ENCODE measurements at places on chromosomes 3 and 15.

GRCh38 chr3:50201573-50202315, 3.3 kb upstream of the SLC38A3 start:
- DNase-seq: no peak

- no peak for DNase-seq
Observed at GRCh38 chr3:94146455-94146854, 83.6 kb downstream of the NSUN3 start.

DNA sequence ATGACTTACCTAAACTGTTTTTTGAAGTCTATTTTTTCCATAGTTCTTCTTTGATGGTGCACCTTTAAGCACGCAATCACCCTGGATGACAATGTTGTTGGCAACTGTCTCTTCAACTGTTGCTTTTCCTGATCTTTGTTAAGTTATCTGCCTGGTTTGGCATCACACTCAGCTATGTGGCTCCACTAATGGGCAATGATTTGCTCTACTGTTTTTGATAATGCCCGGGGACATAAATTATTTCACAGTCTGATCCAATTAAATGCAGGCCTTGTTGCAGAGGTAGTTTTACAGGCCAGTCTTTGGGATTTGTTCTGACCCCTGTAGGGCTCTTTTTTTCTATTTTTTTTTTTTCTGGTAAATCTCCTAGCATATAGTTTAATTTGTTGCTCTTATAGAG, 436.3 kb downstream of the ZNF385D start:
- DNase-seq: no peak

- no peak for DNase-seq
Observed at GRCh38 chr3:94162700-94163099, 99.8 kb downstream of the NSUN3 start.

GRCh38 chr3:194879991-194880939, 194.6 kb downstream of the FAM43A start:
- peak; percentile 86 for DNase-seq

- no peak for DNase-seq
Observed at GRCh38 chr3:77063423-77063822, 23.5 kb downstream of the ROBO2 start.

DNA sequence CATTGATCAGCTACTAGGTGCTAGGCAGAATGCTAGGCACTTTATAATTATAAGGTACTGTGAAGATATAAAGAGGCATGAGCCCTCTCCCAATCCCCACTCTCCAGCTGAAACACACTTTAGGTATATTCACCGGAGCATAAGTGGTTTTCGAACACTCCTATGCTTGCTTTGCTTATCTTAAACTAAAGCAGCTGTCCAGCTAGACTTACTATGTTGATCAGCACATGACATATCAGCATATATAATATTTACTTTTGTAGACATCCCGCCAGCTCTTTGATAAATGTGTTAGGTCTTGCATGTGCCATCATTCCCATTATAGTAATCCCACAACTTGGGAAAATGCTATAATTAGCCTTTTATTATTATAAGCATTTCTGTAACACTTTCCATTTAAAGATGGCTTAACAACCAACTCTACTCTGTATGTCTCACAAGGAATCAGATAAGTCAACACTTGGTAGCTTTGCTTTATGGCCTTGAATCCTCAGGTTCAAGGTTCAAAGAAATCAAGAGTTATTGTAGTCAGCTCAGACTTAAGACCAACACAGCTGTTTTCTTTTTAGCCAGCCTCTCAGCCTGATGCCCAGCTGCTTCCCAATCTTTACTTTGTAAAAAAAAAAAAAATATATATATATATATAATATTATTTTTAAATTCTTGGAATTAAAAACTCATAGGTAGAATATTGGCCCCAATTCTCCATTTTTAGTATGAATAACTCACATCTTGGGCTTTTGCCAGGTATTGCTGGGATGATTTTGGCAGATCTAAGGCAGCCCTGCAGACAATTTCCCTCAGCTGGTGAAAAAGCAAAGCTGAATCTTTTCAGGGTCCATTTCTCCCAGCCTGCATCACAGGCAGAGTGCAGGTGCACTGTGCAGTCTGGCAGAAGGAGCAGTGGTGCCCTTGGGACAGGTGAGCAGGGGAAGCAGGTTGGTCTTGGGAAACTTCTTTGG, 104.2 kb downstream of the THRB start:
- no peak for DNase-seq

GRCh38 chr15:34760909-34761308, 6.1 kb upstream of the GJD2 start:
- DNase-seq: no peak

- DNase-seq: no peak
Observed at GRCh38 chr3:191136347-191136746, 62.7 kb upstream of the OSTN start.

DNA sequence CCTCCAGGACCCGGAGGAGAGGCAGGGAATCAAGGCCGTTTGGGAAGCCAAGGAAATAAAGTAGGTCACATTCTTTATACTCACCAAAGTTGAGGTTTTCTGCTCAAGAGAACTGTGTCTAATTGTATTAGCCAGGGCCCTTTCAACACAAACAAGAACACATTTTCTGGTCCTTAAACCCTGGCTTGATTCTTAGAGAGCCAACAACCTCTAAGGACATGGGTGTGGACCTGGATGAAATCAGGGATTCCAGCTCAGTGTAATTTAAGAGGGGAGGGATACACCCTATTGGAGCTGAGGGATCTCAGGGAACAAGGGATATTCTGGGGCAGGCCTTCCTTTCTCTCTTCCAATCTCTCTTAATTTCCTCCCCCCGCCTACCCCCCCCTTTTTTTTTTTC, 104.8 kb downstream of the COL6A6 start:
- DNase-seq: no peak

- no peak for DNase-seq
Observed at GRCh38 chr3:128498127-128498626, 5.2 kb upstream of the GATA2 start.

GRCh38 chr3:141735770-141736465, 2.2 kb upstream of the RNF7 start:
- no peak for DNase-seq

- no peak for DNase-seq
Observed at GRCh38 chr15:100835636-100836035, 44.0 kb upstream of the ALDH1A3 start.

GRCh38 chr3:63979093-63979885, 44.0 kb downstream of the PSMD6 start:
- DNase-seq: no peak

GRCh38 chr3:128482666-128483656, 10.0 kb downstream of the GATA2 start:
- DNase-seq: peak; percentile 25

- no peak for DNase-seq
Observed at GRCh38 chr3:57383838-57384237, 91.4 kb upstream of the ASB14 start.

- DNase-seq: no peak
Observed at GRCh38 chr3:98793971-98794370, 30.8 kb downstream of the ST3GAL6 start.

DNA sequence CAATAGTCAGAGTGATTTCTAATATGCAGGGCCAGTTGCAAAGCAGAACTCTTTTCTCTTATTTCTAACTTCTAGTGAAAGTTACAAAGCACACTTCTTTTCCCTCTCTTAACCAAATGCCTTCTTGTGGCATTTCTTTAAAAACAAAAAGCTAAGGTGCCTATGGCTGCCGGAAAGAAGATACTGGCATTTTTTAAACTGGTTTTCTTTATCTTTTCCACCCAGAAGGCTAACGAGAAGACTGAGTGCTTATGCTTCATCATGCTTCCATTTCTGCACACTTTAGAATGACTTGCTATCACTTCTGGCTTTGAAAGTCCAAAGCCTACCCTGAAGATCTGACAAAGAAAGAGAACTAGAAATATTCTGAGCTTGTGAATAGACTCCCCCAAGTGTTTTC, 141.3 kb downstream of the P2RY1 start:
- no peak for DNase-seq

DNA sequence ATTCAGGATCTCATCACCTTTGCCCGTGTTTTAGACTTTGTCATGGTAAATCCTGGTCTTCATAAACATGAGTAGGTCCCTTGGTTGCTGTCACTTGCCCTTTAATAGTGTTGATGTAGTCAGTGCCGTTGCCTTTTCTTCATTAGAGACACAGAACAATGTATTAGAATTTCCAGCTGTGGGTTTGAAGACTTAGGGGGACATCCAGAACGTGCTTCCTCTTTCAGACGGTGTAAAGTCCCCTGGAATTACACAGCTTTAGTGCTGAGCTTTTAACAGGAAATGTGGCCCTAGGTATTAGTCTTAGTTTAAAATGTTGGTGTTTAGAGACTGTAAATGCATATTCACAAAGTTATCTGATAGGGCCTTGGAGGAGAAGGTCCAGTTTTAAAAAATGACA, 8.8 kb upstream of the LRCH3 start:
- DNase-seq: no peak

DNA sequence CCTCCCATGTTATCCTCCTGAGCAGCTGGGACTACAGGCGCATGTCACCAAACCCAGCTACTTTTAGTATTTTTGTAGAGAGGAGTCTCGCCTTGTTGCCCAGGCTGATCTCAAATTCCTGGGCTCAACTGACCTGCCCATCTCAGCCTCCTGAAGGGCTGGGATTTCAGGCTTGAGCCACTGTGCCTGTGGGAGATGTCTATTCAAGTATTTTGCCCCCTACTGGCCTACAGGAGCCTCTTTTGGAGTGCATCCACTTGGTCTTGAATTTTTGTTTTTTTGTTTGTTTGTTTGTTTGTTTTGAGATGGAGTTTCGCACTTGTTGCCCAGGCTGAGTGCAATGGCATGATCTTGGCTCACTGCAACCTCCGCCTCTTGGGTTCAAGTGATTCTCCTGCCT, 3.2 kb upstream of the DHX30 start:
- DNase-seq: no peak

DNA sequence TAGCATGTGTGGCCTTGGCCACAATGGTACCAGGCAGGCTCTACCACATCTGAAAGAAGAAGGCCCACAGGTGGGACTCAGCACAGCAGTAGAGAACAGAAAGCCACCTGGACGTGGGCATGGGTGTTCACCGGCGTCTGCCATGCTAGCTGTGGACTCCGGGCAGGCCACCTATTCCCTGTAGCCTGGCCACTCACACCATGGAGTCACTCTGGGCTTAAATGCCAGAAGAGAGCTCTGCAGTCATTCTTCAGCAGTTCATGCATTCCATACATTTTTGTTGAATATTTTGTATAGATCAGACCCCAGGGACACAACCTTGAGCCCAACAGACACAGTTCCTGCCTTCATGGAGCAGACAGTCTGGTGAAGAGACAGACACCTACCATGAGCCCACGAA, 138.6 kb downstream of the SRGAP3 start:
- no peak for DNase-seq

DNA sequence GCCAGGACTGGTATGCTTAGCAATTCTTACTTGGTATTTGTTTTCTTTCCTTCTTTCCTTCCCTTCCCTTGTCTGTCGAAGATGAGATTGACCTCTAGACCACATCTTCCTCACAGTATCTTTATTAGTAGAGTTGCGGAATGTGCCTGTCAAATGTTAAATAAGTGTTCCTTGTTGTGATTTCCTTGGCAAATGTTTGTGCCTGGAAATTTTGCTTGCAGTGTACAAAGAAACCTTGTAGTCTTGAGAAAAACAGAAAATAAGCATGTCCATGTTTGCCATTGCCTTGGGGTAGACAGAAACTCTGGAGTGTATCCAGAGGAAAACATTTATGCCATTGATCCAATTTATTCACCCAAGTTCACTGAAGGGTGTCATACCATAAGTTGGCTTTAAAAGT, 79.5 kb upstream of the ZNF385D start:
- DNase-seq: no peak

DNA sequence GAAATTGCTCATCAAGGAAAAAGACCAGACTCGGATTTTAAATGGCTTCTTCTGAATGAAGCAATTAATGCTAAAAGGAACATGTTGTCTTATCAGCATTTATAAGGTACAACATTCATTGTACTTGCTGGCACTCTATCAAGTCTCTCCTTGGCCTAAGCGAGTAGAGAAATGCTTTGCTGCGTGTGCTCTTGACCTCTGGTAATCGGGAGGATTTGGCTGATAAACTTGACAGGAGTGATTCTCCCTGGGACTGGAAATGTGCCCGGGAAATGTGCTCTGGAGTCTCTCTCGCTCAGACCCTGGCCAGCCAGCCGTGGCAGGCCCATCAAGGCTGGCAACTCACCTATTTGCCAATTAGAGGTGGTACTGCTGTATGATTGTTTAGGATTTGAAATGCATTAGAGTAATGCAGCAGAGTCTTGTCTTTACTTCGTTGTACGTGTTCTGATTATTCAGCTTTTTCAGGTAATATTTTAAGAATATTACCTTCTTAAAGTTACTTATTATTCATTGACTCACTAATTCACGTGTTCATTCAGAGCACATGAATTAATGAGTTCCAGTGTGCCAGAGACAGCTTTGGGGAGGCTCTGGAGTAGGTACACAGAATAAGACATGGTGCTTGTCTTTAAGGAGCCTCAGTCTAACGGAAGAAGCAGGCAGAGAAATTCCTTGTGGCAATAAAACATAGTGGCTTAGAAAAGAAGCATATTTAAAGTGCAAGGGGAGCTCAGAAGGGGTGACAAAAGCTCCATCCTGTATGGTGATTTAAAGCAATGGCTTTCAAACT, 48.0 kb upstream of the TPRG1 start:
- peak; percentile 73 for DNase-seq

DNA sequence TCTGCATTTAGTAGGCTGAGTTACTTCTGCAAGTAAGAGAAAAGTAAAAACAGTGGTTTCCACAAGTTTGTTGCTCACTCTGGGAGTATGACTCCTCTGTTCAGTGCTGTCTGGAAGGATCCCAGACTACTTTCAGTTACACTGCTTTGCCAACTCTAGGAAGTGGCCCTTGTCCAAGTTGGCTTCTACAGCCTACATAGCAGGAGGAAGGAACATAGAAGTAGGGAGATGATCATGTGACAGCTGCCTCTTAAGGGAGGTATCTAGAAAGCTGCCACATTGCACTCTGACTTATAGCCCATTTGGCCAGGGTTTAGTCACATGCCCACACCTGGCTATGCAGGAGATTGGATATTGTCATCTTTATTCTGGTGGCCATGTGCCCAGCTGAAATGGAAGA, 298.1 kb downstream of the NSUN3 start:
- peak; percentile 25 for DNase-seq

DNA sequence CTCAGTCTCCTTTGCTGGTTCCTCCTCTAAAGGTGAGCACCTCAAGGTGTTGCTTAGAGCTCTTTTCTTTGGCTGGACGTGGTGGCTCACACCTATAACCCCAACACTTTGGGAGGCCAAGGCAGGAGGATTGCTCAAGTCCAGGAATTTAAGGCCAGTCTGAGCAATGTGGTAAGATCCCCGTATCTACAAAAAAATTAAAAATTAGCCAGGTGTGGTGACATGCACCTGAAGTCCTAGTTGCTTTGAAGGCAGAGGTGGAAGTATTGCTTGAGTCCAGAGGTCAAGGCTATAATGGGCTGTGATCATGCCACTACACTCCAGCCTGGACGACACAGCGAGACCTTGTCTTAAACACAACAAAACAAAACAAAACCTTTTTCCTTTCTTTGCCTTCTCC, 28.3 kb downstream of the TOPBP1 start:
- DNase-seq: no peak

DNA sequence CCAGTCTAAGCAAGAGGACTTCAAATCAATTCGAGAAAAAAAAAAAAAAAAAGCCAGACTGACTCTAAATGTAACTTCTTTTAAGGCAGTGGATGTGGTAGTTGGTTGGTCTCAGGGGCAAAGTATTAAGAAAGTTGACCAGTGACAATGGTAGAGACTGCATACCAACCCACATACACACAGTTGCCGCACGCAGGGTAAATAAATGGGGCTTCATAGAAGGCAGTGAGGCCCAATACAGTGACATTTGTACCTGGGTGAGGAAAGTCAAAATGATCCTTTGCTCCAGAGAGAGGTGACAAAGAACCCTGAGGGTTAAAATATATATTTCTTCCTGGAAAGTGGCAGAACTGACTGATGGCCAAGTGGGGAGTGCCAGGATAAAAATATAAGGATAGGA, 100.8 kb upstream of the MEX3B start:
- no peak for DNase-seq

All from heart left ventricle (tissue), 16 donors.